ENCODE measurements at places on chromosomes 1 and 21. TPM values are rescaled to one million over a fixed set of nuclear protein-coding genes. Genes with fewer than 3 reads are reported as not detected.

Gene CFAP45
- 0.18 TPM for total RNA-seq

Gene TDRKH
- 9.9 TPM for total RNA-seq

DNA sequence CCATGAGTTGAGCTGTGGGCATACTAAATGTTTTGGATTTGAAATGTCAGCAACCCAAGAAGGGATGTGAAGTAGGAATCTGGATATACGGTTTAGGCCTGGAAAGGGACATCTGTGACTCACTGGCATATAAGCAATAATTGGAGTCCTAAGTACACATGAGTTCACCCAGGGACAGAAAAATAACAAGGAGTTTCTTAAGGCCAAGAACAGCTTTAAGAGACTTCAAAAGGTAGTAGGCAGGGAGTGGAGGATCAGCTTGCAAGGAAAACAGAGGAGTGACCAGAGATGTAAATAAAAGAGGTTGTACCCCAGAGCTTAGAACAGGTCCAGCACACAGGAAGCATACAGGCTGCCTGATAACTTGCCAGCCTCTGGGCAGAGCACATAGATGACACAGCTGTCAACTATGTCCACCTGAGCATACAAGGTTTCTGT lies 28.1 kb downstream of the TMEM50B start:
- peaks cover 14% of the 10 kb centered on the region for H3K36me3 ChIP-seq
- no peak for DNase-seq
- no peak overlapping the region for H3K27ac ChIP-seq
- H3K27me3 ChIP-seq, result no peaks in the 10 kb centered on the region
- H3K4me1 ChIP-seq, result no peaks in the 10 kb centered on the region

- H3K27ac ChIP-seq, result peak overlapping the region; percentile 99
- H3K4me1 ChIP-seq, result peaks cover 25% of the 10 kb centered on the region
- H3K4me3 ChIP-seq, result peak overlapping the region; percentile 98
- peak; percentile 52 for DNase-seq
Observed at GRCh38 chr1:36224537-36225282, 467 bp downstream of the THRAP3 start.

DNA sequence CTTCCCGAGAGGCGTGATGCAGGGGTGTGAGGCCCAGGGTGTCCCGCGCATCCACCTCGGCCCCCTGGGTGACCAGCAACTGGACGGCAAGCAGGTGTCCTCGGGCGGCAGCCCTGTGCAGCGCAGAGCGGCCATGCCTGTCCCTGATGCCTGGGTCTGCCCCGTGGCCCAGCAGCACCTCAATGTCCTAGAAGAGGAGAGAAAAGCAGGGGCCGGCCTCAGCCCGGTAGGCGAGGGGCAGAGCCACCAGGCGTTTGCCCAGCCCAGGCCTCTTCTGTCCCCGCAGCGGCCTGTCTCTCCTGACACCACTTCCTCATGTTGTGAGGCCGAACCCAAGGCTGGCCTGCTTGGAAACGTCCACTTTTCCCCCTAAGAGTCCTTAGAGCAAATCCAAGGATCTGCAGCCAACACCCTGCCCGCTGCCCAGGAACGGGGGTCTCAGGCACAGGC lies 1.7 kb downstream of the ANKRD65 start:
- H3K36me3 ChIP-seq, result no peaks in the 10 kb centered on the region
- H3K4me3 ChIP-seq, result peak overlapping the region; percentile 20
- peaks cover 30% of the 10 kb centered on the region for H3K4me1 ChIP-seq
- H3K27ac ChIP-seq, result peak overlapping the region; percentile 60
- no peak for DNase-seq
- H3K27me3 ChIP-seq, result no peaks in the 10 kb centered on the region

- no peaks in the 10 kb centered on the region for H3K27me3 ChIP-seq
- H3K27ac ChIP-seq, result no peak overlapping the region
Observed at GRCh38 chr1:162317621-162318020, 59.0 kb downstream of the SPATA46 start.

- H3K27ac ChIP-seq, result no peak overlapping the region
- peak; percentile 81 for DNase-seq
- H3K4me1 ChIP-seq, result peaks cover 5% of the 10 kb centered on the region
- no peaks in the 10 kb centered on the region for H3K36me3 ChIP-seq
Observed at GRCh38 chr1:3717715-3718601, 34.3 kb upstream of the CCDC27 start.

DNA sequence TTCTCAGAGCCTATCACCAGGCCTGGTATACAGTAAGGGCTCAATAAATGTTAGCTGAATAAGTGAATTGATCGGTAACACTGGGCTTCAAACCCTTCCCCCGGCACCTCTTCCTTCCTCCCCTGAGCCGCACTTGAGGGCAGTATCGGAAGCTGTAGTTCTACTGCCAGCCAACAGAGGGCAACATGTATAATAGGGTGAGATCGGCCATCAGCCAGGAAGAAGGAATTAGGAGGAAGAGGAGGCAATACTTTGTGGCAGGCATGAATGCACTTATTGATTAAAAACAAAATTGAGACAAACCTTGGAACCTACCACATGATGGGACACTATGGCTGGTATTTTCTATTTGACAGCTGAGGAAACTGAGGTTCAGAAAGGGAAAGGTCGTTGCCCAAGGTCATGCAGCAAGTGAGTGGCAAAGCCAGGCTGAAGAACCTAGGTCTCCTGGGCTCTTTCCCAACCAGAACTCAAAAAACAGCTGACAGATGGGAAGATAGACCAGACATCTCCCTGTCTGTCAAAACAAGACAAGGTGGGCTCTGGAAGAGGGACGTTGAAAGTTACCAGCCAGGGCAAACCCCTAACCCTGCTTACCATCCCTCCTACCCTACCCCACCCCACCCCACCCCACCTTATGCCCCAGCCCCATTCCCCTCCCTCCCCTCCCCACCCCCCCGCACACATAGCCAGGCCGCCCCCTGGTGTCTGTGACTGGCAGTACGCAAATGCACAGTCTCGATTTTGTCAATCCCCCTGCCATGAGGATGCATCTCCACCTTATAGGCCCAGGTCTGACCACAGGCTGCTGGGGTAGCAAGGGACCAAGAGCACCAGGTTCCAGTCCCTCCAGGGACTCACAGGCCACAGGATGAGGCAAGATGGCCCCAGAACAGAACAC lies 107.3 kb upstream of the RUNX3 start:
- H3K36me3 ChIP-seq, result no peaks in the 10 kb centered on the region
- no peak for DNase-seq
- H3K27me3 ChIP-seq, result peaks cover 21% of the 10 kb centered on the region
- no peak overlapping the region for H3K27ac ChIP-seq
- H3K4me3 ChIP-seq, result no peak overlapping the region
- no peaks in the 10 kb centered on the region for H3K4me1 ChIP-seq

All from mesothelial cell of epicardium (in vitro differentiated cells).